ENCODE measurements at places on chromosomes 5 and 9.
A peak's percentile ranks its signal among the peaks of the same experiment; 100 is the strongest.

GRCh38 chr5:31944684-31945445 is 229.3 kb downstream of the GOLPH3 start:
- no peak for DNase-seq

DNA sequence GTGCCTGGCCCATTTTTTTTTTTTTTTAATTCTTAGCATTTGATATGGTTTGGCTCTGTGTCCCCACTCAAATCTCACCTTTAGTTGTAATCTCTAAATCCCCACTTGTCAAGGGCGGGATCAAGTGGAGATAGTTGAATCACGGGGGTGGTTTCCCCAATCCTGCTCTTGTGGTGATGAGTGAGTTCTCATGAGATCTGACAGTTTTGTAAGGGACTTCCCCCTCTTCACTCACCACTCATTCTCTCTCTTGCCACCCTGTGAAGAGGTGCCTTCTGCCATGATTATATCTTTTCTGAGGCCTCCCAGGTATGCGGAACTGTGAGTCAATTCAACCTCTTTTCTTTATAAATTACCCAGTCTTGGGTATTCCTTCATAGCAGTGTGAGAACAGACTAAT is 27.2 kb downstream of the NDUFAF2 start:
- DNase-seq, result no peak

DNA sequence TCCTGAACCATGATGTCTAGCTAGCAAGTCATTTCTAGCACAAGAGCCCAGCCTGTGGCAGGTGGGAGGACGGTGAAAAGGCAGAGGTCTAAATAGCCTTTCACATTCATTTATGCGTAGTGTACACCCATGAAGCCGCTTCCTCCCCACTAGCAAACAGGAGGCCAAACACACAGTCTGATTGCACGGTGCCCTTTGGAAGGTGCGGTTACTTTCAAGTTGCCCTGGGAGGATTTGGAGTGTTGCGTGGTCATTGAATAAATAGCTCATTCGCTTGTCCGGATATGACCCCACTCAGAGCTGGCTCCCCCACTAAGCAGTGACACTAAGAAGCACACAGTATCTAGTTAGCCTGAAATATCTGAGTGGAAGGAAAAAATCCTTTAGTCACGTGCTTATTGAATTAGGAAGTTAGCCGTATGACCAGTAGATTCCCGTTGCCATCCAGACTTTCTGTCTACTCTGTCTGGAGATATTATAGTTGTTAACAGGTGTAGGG is 664 bp upstream of the ARSB start:
- no peak for DNase-seq

DNA sequence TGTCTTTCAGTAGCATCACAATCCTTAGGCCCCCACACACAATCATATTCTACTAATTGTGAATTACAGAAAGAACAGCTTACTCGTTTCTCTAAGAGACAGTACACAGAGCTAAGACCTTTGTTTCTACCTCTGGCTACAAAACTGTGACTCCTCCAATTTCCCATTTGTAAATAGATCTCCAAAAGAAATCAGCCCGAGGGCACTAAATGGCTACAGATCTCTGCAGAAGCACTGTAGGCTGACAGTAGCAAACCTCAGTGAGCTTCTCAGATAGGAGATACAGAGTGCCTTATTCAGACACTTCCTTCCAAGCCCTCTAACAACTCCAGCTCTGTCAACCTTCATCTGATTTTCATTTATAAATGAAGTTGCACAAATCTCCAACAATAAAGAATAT is 51.0 kb downstream of the EFNA5 start:
- no peak for DNase-seq

GRCh38 chr5:101679816-101680215 is 616.3 kb downstream of the SLCO4C1 start:
- DNase-seq, result no peak

DNA sequence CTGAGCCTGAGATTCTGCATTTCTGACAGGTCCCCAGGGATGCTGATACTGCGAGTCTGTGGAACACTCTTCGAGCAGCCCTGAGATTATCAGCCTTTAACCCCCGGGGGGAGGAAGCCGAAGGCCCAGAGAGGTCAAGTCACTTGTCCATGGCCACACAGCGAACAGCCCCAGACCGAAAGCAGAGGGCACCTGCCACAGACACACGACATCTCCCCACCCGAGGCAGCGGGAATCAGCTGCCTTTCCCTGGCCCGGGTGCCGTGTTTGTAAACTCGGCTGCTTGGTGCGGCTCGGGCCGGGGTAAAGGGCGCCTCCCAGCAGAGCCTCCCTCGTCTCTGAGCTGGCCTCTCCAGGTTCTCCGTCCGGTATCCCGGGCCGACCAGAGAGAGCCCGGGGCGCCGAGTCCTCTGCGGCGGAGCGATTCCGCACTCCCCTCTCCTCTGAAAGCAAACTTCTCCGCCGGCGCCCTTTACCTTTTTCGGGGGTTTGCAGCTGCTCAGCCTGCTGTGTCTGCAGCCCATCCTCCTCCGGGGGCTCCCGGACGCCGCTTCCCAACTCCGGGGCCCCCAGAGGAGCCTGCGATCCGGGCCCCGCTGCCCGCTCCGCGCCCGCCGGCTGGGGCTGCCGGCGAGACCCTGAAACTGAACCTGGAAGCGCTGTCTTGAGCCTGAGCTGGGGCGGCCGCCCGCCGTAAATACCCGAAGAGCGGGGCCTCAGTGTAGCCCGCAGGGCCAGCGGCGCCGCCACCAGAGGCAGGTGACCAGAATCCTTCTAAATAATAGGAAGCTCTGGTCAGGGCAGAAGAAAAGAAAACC is at the start of gene CCDC69:
Gene CCDC69 (minus strand): TSS at position 646 of the 818 bp plus-strand sequence. CDS start 122 bp downstream, at position 524.
- peak; percentile 21 for DNase-seq

GRCh38 chr5:113040672-113041260 is 64.2 kb downstream of the DCP2 start:
- DNase-seq, result no peak

- no peak for DNase-seq
Observed at GRCh38 chr5:148011398-148012137, 52.2 kb upstream of the SPINK5 start.

GRCh38 chr5:59021286-59021673 is 438.4 kb downstream of the RAB3C start:
- peak; percentile 50 for DNase-seq

DNA sequence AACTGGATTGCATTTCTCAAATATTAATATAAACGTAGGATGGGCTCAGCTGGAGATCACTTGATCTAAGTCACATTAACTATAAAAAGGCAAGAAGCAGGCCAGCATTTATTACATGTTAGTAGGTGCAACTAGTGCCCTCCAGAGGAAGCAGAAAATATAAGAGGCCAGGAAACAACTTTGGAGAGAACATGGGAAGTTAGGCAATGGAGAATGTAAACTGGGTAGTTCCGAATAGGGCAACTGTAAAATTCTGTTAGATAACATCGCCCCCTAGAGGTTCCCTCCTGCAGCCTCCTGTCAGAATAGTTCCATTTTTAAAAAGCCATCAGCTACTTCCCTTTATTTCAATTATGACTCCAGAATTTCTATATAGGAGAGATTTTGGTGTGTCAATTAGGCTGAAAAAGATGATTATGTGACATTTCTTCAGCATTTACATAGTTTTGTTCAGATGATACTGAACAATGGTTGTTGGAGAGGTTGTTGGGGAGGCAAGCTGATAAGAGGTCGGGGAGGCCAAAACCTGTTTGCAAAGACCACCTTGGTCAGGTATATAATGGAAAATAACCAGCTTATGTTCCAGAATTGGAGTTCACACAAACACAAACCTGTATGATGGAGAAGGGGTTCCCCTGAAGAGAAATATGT is 22.4 kb downstream of the CCL28 start:
- peak; percentile 70 for DNase-seq

DNA sequence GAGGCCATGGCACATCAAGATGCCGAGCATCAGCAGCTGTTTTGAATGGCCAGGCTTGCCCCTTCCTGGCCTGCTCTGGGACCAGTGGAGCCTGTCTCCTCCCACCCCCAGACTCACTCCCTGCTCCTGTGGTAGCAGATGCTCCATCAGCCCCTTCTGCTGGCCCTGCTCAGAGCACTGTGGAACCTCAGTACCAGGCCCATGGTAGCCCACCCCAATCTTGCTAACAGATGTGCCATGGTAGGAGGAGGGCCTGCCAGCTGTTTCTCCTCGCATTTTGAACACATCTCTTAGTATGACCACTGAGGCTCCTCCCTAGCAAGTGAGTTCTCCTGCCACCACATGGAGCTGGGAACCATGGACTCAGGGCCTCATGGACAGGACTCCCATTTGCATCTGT is 29.5 kb downstream of the COL27A1 start:
- DNase-seq, result no peak

DNA sequence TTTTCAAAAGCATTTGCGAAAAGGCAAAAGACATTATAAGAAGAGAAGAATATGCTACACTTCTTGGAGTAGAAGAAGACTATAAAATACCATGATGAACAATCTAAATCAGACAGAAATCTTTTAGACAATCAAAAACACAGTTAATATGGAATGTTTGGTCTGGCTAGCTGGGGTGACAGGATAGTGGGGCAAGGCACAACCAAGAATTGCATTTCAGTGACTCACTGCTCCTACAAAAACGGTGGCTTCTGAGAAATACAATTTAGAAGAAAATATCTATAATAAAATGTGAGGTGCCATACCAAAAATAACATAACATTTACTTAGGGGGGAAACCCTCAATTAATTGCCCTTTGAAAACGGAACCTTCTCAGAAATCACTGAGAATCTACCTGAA is 363.4 kb downstream of the NPR3 start:
- DNase-seq, result no peak

DNA sequence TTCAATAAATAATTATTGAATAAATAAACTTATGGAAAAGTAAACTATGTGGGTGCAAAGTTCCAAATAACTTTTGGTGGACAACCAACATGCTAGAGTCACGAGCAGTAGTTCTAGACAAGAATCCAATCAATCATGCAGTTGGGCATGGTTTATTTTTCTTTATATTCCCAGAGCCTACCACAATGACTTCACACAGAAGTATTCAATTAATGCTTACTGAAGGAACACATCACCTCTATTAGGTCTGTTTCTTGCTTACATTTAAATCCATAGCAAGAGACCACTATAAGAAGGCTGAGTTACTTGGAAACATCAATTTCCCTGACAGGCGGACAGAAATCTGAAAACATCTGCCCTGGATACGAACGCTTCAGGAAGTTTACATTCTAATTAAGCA is 214.2 kb downstream of the TMEM232 start:
- DNase-seq, result no peak

DNA sequence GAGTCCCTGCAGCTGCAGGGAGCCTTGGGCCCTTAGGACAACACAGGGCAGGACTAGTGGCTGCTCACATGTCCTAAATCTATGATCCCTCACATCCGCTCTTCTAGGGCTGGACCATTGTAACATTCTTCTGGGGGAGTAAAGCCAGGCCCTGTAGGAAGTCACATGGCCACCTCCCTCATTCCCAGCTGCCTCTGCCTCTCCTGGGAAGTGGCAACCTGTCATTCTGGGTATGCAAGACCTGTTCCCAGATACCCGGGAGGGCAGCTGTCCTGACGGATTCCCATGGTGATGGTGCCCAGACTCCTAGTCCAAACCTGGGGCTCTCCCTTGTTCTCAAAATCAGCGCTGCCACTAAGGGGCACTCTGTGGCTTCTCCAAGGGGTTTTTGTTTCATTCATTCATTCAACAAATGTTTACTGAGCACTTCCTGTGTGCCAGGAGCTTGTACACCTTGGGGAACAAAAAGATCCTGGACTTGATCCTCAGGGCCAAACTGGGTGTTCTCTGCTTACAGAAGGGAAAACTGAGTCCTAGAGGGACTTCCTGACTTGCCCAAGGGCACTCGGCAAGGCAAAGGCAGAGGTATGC is 85.6 kb downstream of the PSD2 start:
- DNase-seq, result no peak

DNA sequence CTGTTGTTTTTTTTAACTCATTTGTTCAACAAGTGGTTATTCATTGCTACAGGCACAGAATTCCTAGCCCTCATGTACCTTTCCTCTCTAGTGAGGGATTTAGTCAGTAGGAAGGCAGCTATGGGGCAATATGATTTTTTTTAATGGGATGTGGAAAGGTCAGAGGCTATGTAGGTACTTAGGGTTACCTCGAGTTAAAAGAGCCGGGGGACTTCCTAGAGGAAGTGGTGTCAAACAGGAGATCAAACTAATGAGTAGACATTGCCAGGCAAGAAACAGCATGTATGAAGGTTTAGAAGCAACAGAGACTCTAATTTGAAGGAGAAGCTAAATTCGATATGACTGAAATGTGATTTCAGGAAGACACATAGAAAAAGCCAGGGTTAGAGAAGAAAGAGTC is 50.7 kb downstream of the ITGA2 start:
- DNase-seq, result no peak

DNA sequence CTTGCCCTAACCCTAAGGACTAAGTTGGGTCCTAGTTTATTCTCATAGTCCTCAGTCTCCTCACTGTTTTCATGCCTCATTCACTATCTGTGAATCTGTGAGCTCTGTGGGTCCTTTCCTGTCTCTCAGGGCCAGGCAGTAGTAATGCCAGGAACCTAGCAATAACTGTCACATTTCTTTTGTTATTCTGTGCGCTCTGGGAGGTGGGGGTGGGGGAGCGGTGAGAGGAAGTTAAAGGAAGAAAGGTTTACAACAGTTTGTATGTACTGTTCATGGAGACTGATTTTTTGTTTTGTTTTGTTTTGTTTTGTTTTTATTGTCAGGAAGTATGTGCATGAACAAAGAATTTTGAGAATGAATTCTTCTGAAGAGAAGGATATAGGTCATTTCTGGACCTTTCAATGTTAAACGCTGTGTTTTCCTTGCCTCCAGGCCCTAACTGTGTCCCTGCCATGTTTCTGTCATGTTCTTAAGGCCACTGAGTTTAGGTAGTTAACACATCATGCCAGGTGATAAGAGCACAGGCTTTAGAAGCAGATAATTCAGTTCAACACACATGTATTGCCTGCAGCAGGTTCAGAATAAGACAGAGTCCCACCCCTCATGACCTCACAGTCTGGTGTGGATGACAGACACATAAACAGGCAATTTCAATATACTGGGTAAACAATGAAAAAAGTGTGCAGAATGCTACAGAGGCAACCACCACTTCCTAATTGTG is 13.3 kb upstream of the FEM1C start:
- DNase-seq, result no peak

- DNase-seq, result no peak
Observed at GRCh38 chr9:7210854-7211637, 453.3 kb downstream of the KDM4C start.

DNA sequence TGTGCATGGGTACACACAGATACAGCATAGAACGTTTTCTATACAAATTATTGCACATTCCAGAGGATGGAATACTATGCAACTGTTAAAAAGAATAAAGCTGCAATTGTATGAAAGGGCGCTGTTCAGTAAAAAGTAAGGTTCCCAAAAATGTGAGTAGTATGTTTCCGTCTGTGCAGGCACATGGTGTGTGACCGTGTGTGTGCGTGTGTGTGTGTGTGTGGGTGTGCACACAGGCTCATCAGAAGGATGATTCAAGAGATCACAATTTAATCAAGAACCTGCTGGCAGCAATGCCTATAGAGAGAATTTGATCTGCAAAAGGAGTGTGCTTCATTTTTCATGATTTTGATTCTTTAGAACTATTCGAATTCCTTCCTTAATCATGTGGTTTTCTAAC is 76.3 kb downstream of the SEMA4D start:
- no peak for DNase-seq

GRCh38 chr5:95812074-95812471 is 10.5 kb downstream of the GLRX start:
- DNase-seq, result no peak

- DNase-seq, result no peak
Observed at GRCh38 chr5:95284572-95285408, at the start of gene MCTP1. Gene MCTP1 (minus strand): TSS chr5:95285094.

Measured in smooth muscle cell of the brain vasculature (primary cell).